Pons (tissue), 1 donor: ENCODE measurements at places on chromosomes 7 and 10.
A peak's percentile ranks its signal among the peaks of the same experiment; 100 is the strongest.

DNA sequence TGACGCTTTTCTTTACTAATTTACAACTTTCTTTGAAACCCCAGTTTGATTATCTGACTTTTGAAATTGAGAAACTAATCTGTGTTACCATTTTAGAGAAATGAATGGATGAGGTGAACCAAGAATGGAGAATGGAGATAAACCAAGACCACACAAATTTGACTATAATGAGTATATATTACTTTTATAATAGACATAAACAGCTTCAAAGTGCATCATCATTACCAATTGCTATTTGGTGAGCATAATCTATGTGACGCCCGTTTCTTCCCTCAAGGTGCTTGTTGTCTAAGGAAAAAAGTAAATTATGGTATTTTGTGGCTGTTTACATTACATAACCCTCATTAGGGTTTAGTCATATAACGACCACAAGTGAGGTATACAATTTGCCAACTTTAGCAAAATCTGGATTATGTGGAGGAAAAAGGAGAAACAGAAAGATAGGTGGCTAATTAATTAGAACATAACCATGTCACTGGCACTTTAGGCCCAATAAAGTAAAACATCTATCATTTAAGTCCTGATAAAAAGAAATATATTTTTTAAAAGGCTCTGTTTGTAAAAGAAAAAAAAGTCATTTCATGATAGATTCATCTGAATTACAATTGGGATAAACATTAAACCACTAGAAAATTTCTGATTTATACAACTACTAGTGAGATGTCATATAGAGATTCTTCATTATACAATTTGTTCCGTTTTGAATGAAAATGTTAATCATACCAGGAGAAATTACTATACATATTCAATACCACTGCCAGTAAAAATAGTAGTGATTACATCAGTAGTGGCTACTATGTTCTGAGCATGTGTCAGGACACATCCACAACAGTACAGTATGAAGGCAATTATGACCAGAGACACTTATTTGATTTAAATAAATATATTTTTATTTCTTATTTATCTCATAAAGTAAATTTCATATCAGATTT, 118.2 kb upstream of the FAM133B start:
- no peak for DNase-seq

GRCh38 chr7:67604461-67605386, 608.1 kb downstream of the TYW1 start:
- DNase-seq: no peak

GRCh38 chr10:24718031-24718855, 5.4 kb downstream of the ARHGAP21 start:
- DNase-seq: no peak

DNA sequence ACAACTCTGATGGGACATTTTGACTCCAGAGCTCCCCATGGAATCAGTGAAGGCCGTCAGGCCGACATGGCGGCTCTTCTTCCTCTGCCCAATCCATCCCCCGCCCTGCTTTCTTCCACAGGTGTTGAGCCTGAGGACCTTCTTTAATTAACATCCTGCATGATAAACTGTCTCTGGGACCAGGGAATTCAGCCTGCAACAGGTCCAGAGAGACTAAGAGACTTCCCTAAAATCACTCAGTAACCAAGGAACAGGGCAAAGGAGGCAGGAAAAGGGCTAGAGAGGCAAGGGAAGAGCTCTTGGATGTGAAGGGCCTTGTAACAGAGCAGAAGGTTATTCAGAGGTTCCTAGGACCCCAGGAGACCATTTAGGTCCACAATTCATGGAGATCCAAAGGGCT, 6.0 kb upstream of the PDLIM1 start:
- DNase-seq: no peak

- DNase-seq: no peak
Measured at GRCh38 chr7:4523873-4524272, 158.2 kb upstream of the FOXK1 start.

GRCh38 chr7:26553128-26553527, 261.5 kb downstream of the SNX10 start:
- no peak for DNase-seq

- no peak for DNase-seq
Measured at GRCh38 chr10:114684822-114685209, 26.7 kb upstream of the ABLIM1 start.

GRCh38 chr7:150383710-150384397, 4.7 kb downstream of the ZNF775 start:
- DNase-seq: peak; percentile 98

GRCh38 chr10:61081301-61081700, 137.3 kb upstream of the RHOBTB1 start:
- DNase-seq: no peak

- no peak for DNase-seq
Measured at GRCh38 chr10:14184841-14185315, 145.8 kb downstream of the FRMD4A start.

DNA sequence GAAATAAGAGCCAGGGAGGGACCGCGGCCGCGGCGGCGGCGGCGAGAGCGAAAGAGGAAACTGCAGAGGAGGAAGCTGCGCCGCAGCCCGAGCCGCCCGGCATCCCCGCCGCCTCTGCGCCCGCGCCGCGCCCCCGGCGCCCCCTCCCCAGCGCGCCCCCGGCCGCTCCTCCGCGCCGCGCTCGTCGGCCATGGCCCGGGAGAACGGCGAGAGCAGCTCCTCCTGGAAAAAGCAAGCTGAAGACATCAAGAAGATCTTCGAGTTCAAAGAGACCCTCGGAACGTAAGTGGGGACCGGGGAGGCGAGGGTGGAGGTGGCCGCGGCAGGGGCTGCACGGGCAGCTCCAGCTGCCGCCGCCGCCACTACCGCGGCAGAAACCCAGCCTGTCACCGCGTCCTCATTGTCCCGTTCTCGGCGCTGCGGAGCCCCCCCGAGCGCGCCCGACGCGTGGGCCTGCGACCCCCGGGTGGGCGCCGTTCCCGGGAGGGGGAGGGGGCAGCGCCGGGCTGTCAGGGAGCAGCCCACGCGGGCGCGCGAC, 351 bp downstream of the CAMK1D start:
- no peak for DNase-seq

DNA sequence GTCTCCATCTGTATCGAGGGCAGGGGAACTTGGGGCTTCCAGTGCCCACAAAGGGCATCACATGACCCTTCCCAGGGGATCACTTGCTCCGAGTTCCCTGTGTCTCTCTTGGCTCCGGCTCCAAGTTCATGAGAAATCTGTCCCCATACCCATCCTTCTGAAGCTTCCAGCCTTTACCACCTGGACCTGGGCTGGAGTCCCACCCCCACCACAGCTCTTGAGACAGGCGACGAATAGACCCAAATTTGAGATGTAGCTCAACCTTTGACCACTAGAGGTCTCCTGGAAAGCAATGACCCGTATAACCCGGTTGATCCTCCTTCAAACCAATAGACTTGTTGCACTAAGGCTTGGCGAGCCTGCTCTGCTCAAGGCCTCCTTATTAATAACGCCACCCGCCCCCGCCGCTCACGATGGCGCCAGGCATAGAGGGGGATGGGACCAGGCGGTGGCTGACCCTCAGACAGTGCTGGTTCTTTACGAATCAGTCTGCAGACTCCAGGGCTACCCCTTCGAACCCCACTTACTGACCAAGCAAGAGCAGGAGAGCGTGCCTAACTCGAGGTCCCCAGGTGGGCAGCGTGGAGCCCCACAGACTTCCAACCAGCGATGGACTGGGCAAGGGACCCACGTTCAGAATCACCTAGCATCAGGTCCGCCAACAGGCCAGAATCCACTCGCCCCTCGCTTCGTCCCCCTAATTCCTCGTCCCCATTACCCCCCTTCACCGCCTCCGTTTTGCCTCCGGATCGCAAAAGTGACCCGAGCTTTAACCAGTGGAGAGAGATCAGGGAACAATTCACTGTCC, 4.4 kb upstream of the ARID5B start:
- DNase-seq: peak; percentile 90

DNA sequence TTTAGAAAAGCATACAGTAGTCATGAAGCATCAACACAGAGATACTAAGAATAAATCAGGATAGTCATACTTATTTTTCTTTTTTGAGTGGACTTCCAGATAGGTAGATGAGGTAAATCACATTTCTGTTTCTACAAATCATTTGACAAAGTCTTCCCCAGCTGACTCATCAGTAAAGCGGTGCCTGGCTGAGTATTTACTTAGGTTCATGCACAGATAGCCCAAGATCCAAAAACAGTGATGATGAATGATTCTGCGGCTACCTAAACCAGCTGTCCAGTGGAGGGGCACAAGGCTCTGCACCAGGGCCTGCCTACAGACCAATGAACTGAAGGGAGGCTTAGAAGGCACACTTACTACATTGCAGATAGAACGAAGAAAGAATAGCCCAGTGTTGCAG, 113.1 kb downstream of the PARP12 start:
- DNase-seq: no peak

GRCh38 chr10:46530249-46531186, 25.9 kb downstream of the GPRIN2 start:
- DNase-seq: no peak

- DNase-seq: no peak
Measured at GRCh38 chr7:84548366-84549365, 354.1 kb upstream of the SEMA3A start.

DNA sequence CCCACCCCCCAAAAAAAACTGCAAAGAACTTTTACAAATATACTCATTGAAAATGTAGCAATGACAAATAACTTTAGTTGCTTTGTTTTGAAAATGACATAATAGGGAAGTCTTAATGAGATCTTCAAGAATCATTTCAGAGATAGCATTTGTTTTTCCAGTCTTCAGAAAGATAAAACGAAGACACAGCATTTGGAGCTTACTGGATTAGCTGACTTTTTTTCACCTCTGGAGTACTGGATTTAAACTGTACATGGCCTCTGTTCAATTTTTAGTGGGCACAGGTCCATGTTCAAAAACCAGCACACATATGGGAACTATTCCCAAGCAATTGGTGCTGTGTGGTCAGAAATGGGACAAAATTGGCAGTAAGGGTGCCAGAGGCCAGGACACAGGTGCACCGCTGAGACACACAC, 3.9 kb downstream of the RAB11FIP2 start:
- DNase-seq: no peak

DNA sequence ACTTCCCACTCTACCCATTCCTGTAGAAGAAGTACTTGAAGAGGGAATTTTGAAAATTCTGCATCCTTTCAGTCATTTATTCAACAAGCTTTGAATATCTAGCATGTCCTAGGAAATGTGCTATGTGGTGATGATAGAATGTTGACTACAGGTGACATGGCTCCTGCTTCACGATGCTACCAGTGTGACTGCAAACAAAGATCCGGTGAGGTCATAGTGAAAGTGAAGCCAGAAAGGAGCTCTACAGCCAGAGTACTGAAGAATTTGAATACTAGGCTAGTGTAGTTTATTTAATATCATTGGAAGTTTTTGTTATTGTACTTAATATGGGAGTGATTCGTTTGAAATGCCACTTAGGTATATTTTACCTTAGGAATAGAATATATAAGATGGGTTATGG, 348.1 kb downstream of the TFEC start:
- no peak for DNase-seq

DNA sequence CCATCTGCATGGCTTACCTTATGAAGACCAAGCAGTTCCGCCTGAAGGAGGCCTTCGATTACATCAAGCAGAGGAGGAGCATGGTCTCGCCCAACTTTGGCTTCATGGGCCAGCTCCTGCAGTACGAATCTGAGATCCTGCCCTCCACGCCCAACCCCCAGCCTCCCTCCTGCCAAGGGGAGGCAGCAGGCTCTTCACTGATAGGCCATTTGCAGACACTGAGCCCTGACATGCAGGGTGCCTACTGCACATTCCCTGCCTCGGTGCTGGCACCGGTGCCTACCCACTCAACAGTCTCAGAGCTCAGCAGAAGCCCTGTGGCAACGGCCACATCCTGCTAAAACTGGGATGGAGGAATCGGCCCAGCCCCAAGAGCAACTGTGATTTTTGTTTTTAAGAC, 12.4 kb downstream of the DUSP5 start:
- DNase-seq: no peak

DNA sequence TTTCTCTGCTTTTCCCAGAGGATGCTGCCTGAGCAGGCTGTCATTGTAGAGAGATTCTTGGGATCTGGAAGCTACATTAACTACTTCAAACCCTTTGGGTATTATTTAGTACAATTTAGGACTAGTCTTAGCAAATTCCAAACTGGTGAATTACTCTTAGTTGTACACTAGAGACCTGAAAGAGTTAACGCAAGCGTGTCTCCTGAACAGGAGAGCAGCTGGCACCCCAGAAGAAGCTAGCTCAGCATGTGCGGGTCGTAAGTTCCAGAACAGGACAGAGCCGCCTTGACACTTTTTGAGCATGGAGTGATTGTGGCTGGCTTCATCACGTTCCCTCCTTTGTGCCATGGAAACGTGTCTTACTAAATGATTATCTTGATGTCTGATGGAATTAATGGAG, 495.7 kb upstream of the TPK1 start:
- no peak for DNase-seq

GRCh38 chr7:149772241-149772955, 990 bp downstream of the ZNF467 start:
- DNase-seq: no peak

DNA sequence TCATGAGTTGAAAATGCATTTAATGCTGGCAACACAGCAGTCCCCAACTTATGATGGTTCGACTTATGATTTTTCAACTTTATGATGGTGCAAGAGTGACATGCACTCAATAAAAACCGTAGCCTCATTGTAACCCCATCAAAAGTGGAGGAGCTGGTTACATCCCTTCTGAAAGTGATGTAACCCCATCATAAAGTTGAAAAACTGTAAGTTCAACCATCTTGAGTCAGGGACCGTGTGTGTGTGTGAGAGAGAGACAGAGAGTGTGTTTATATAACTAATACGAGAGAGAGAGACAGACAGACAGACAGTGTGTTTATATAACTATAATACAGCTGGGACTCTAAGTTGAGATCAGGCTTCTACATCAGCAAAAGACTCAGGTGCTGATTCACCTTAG, 21.0 kb downstream of the ANXA11 start:
- DNase-seq: no peak

DNA sequence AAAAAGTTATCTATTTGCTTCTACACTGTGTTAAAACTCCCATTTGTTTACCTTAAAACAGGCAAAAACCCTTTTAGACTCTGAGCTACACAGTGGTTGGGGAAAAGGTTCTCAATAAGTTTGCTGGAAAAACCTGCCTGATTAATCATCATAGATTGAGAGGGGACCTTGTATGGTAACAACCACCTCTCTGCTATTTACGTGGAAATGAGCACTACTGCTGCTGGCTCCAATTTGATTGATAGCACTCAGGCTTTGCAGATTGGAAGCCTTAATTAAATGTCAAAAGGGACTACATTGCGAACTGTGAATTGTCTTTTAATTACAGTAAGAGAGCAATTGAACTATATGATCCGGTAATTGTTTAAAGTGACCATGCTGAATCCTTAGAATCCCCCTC, 119.0 kb upstream of the IMMP2L start:
- no peak for DNase-seq
